ENCODE measurements at places on chromosomes 6 and 20.

- DNase-seq: no peak
These were observed 42.9 kb downstream of the RSPO4 start for GRCh38 chr20:958936-959815.

GRCh38 chr6:19803331-19804204, 33.6 kb upstream of the ID4 start:
- DNase-seq: no peak

DNA sequence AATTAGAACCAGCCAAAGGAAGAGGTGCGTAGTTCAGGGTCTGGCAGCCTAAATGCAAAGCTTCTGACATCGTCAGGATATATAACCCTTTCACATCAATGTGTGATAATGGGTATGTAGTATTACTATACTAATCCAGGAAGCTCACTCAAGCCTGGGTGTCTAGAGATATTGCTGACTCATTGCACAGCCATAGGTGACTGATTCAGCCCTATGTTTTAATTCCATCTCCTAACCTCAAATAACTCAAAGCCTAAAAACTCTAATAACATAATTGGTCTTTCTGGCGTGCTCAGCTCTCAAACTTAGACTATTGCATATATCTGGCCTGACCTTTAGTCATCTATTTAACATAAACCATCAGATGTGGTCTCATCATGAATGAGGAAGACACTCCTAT, 658.4 kb downstream of the TBC1D32 start:
- no peak for DNase-seq

DNA sequence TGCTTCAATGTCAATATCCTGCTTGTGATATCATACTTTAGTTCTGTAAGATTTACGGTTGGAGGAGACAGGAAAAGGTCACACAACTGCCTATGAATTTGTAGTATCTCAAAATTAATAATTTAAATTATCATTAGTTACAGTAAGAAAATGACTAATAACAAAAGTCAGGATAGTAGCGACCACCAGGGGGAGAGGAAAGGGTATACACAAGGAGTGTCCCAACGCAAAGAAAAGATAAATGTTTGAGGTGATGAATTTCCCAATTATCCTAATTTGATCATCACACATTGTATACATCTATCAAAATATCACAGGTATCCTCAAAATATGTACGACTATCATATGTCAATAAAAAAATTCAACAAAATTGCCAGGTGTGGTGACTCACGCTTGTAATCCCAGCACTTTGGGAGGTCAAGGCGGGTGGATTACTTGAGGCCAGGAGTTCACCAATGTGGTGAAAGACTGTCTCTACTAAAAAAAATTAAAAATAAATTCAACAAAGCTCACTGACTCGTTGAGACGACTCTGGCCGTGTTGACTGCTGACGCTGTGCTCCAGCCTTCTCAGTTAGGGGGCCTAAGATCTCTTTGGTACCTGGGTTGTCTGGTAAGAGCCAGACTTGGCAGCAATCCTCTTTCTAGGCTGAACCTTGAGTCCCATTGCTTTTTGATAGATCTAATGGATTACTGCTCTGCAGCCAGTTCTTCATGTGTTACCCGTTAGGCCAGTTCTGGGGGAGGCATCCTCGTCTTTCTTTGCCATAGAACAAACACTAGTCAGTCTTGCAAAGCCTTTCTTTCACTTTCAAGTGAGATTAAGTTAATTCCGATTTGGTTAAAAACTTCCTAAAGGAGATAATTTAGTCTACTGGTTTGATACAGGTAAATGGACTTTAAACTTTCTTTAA, 9.0 kb upstream of the OVOL2 start:
- no peak for DNase-seq

- DNase-seq: no peak
These were observed 29.7 kb downstream of the ATXN1 start for GRCh38 chr6:16731478-16732051.

- no peak for DNase-seq
These were observed 48.4 kb downstream of the ARHGAP40 start for GRCh38 chr20:38650010-38650409.

- DNase-seq: no peak
These were observed 24.7 kb downstream of the DACT2 start for GRCh38 chr6:168294901-168295300.

- no peak for DNase-seq
These were observed 12.1 kb downstream of the TMEM200A start for GRCh38 chr6:130377915-130378314.

DNA sequence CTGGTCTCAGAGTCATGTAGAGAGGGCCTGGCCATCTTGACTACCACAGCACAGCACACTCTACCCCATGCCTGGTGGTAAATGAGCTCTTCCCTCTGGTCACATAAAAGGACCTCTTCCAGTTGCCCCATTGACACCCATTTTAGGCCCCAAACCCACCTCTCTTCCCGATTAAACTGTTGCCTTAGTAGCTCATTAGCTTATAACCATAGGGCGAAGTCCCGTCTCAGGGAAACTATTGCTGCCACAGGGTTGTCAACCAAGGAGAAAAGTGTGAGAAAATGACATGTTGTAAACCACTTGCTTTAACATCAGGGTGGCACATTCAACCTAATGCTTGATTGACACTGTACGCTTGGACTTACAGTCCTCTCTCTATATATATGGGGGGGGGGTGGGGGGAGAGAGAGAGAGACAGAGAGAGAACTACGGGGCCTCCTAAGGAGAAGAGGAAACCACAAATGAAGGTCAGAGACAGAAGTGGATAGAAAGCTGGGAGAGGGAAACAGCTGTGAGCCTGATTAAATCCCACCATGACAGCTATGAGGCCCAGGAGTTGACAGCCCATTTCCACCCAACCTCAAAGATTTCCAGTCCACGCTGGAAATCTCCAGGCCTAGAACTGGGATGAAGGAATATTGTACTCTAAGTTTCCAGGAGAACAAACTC, 14.9 kb upstream of the BTN1A1 start:
- no peak for DNase-seq

DNA sequence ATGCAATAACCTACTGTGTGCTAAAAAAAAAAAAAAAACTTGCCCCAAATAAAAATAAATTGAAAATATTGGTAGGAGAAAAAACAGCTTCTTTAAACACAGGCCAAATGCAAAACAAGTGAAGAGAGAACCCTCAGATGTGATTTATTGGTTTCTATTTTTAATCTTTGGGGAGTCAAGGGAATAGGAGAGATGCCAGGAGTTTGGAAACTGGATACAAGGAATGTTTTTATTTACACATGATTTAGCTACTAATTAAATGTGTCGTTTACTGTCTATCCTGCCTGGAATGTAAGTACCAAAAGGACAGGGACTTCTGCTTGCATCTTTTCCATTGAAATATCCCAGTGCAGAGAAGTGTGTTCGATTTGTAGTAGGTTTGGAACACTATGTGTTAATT, 810.7 kb downstream of the MAFB start:
- no peak for DNase-seq

DNA sequence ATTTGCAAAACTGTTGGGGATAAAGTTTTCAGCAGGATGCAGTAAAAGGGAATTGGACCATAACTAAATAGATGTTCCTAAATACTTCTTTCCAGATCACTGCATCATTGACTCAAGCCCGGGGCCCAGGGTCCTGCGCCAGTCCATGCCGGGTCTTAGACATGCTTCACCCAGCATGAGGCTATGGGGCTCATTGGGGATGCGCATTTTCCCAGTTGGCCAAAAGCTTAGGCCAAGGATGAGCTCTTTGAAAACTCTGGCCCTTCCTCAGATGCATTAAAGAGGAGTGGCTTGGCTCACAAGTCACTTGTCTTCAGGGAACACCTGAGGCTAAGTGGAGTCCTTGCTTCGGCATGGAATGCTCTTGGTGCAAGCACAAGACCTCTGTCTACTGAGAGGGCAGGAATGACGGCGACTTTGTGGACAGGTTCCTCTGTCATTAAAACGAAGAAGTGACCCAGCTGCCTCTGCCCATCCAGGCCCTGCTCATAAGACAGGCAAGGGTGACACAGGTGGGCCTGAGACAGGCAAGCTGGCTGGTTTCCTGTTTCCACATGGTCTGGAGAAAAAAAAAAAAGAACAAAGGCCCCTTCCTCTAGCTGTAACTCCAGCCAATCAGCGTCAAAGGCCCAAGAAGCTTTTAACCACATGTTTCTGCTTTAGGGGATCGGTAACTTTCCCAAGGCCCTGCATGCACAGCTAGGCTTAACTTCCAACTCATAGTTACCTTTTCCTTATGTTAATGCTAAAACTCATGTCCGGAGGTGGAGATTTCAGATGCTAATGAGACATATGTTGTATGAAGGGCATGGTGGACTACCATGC, 81.4 kb upstream of the CDH4 start:
- DNase-seq: no peak

- DNase-seq: no peak
These were observed 2.0 kb downstream of the SEMG2 start for GRCh38 chr20:45223136-45223535.

GRCh38 chr6:44036699-44037101, 90.6 kb downstream of the MRPL14 start:
- no peak for DNase-seq
